NCI-H187 (cell line): ENCODE measurements at places on chromosomes 16 and 17.
A peak's percentile ranks its signal among the peaks of the same experiment; 100 is the strongest.

DNA sequence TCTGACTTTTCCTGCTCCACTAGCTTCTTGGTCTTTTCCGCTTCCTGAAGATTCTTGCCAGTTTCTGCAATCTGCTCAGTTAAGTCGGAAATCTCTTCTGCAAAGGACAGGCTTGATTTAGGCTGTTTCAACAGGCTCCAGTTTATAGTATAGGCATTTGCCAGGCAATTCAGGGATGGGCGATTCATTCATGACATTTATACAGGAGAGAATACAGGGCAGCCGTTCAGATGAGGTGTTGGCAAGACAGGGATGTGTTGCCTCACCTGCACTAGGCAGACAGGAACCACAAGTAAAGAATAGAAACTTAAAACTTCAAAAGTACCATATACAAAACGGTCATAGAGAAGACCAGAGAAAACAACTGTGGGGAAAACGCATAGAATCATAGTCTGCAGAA lies 61.7 kb downstream of the MYH13 start:
- DNase-seq, result no peak

GRCh38 chr16:28237754-28238357 lies 26.1 kb upstream of the XPO6 start:
- no peak for DNase-seq

- no peak for DNase-seq
These were observed 82.0 kb upstream of the ZNF423 start for GRCh38 chr16:49937886-49938285.

DNA sequence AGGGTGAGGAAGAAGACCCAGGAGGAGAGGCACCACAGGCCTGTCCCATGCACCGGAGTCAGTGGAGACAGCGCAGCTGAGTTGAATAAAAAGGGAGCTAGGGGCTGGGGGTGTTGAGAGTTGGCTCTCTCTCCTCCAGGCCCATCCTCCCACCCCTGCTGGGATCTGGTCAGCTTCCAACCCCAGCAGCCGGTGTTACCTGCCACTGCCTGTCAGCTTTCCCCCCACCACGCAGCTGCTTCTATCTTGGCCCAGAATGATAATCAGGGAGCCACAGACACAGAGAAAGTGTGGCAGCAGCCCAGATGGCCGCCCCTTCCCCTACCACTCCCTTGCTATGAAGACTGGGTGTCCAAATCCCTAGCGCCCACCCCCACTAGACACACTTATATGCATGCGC lies 120.6 kb upstream of the RPL38 start:
- DNase-seq, result no peak

DNA sequence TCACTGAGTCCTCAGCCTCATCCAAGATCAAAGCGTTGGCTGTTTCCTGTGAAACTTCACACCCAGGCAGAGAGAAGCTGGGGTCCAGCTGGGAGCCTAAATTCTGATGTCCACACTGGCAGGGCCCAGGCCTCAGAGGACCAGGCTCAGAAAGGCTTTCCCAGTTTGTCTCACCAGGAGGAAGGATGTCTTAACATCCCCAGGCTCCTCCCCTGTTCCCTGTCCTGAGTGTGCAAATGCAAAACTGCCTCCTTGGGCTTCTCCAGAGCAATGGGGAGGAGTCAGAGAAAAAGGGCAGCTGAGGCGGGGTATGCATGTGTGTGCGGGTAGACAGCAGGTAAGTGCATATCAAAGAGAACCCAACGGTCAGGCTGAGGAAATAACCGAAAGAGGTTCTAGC lies 45.7 kb downstream of the CUEDC1 start:
- DNase-seq, result no peak

- DNase-seq, result no peak
These were observed 13.6 kb upstream of the DOC2B start for GRCh38 chr17:194828-195602.

- DNase-seq, result no peak
These were observed 25.9 kb downstream of the DBNDD1 start for GRCh38 chr16:89993377-89993776.

DNA sequence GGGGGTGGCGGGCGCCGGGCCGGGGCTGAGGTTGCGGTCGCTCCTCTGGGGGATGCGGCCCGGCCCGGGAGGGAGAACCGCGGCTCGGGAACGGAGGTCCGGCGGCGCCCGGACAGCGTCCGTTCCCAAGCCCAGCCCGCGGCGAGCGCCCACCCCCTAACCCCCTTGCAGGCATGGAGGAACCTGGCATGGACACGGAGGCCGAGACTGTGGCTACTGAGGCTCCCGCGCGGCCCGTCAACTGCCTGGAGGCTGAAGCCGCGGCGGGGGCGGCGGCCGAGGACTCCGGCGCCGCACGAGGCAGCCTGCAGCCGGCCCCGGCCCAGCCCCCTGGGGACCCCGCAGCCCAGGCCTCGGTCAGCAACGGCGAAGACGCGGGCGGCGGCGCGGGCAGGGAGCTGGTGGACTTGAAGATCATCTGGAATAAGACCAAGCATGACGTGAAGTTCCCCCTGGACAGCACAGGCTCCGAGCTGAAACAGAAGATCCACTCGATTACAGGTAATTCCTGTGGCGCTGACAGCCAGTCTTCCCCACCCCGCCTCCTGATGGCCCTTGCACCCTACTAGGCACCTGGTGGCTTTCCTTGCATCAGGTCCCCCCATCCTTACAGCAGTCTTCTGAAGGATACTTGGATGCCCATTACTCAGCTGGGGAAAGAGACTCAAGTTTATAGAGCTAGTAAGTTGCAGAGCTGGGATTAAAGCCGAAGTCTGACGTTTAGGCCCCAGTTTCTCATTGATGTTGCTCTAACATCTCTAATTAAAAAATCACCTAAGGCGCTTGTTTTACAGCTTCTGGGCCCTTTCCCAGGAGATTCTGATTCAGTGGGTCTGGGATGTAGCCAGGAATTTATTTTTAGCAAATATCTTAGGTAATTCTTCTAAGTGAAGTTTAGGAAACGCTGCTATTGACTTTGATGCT lies 514 bp downstream of the UBFD1 start:
- DNase-seq, result no peak

GRCh38 chr17:79799538-79800324 lies 2.9 kb upstream of the CBX8 start:
- DNase-seq, result no peak

GRCh38 chr17:42846594-42847280 lies 2.4 kb downstream of the AOC2 start:
- DNase-seq, result no peak

- no peak for DNase-seq
These were observed 147.1 kb downstream of the TANC2 start for GRCh38 chr17:63113167-63113566.

DNA sequence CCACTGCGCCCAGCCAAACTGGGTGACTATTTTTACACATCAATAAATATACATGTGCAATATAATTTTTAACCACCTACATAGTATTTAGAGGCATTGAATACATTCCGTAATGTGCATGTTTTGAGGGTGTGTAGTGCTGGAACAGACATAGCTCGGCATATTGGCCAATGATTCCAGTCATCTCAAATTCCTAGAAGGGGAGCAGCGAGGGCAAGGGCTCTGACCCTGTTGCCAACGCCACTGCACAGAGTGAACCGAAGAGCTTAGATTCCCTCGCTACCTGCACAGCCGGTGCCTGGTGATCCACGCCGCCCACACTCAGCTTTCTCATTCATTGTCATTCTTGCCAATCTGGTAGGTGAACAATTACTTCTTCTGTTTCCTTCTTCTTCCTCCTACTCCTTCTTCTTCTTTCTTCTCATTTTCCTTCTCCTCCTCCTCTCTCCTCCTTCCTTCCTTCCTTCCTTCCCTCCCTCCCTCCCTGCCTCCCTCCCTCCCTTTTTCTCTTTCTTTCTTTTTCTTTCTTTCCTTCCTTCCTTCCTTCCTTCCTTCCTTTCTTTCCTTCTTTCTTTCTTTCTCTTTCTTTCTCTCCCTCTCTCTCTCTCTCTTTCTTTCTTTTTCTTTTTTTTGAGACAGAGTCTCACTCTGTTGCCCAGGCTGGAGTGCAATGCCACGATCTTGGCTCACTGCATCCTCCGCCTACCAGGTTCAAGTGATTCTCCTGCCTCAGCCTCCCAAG lies 26.3 kb upstream of the ATP2A3 start:
- DNase-seq, result no peak

GRCh38 chr16:3295783-3296182 lies 9.4 kb downstream of the TIGD7 start:
- DNase-seq, result no peak

DNA sequence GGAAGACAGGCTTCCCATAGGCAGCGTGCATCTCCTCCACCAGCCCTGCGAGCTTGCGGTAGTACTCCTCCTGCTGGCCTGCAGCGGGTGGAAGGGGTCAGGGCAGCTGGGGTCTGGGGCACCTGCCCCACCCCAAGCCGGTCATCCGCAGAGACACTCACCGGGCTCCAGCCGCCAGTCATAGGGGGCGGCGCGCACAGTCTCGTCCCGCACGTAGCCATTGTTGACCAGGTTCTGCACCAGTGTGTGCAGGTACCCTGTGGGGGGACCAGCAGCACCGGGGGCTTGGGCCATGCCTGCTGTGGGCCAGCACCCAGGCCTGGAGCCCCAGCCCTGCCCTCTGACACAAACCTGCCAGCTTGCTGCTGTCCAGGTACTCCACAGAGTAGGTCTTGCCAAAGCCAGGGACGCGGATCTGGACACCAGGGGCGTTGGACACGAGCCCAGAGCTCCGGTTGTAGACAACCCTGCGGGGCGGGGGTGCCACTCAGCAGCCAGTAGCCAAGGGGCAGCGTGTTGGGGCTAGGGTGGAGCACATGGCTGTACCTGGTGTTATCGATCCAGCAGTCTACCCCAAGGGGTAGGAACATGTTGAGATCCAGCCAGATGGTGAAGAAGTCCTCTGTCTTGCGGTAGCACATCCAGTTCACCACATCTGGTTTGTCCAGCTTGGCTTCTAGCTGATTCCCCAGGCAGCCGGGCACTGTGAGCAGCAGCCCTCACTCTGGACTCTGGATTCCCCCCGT lies 1.2 kb downstream of the LCAT start:
- DNase-seq, result no peak

GRCh38 chr16:87918866-87919680 lies 17.3 kb downstream of the CA5A start:
- no peak for DNase-seq

GRCh38 chr16:46970089-46970488 lies 3.4 kb downstream of the DNAJA2 start:
- no peak for DNase-seq

GRCh38 chr17:59767176-59767575 lies 59.7 kb downstream of the VMP1 start:
- DNase-seq, result no peak

DNA sequence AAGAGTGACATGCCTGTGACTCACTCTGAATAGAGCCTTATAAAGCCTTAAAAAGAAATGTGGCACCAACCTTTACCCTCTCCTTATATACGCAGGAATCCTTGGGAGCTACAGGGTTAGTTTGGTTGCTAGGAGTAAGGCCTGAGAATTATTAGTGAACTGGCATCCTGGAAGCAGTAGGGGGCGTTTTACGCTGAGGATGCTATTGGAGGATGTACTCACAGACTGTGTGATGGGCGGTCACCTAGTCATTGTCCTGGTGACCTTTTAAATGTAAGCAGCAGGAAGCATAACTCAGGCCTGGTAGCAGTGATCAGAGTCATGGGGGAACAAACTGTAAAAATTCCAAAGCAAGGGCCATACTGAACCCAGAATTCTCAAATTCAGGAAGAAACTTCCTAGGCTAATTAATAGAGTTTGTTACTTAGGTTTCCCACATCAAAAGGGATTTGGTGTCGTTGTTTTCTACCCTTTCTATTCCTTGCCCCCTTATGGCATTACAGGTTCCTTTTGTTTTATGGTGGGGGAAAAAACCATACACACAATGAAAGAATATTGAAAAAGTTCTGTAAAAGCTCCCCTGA lies 153.8 kb downstream of the SNX11 start:
- DNase-seq, result peak; percentile 25

- DNase-seq, result peak; percentile 79
These were observed 6.9 kb downstream of the SLC12A4 start for GRCh38 chr16:67961551-67961957.

- no peak for DNase-seq
These were observed 33.6 kb downstream of the LGALS9 start for GRCh38 chr17:27664606-27664965.

DNA sequence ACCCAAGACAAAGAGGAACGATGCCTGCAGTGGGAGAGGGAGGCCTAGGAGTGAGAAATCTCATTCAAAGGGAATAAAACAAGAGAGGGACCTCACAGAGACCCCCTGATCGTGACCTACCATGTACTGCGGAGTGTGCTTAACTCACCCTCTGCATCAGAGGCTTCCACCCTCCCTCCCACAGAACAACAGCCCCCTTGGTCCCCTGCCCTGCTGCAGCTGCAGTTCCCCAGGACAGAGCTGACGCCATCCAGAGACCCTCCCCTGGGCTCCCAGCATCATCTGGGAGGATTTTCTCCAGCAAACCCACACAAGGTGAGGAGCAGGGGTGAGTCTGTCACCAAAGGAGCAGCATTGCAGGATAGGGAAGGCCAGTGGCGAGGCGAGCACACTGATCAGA lies 39.8 kb downstream of the TLE7 start:
- no peak for DNase-seq

- no peak for DNase-seq
These were observed 14.1 kb upstream of the NDEL1 start for GRCh38 chr17:8421571-8421970.

- DNase-seq, result no peak
These were observed 631 bp downstream of the CDH3 start for GRCh38 chr16:68645494-68646388.

DNA sequence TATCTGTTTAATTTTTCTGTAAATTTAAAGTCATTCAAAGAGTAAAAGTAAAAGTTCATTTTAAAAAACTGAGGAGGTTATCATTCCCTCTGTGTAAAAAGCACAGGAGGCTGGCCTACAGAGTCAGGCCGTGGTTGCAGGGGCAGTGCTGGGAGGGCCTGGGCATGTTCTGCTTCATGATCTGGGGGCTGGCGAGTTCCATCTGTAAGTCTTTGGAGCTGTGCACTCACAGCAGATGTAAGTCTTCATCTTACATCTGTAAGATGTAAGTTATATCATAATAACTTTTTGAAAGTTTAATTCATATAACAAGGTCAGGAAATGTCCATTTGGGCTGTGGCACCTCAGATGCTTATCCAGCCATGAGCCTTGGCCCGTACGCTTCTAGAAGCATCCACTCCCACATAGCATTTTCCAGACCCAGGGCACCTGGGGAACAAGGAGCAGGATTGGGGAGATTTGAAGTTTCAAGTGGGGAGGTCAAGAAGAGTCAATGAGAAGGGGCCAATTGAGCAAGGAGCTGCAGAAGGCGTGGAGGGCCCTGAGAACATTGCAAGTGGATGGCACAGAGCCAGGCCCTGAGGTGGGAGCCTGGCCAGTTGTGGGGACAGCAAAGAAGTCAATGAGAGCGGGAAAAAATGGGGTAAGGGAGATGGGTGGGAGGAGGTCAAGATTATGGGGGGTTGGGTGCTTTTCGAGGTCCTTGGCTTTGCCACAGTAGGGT lies 54.1 kb downstream of the TNFRSF13B start:
- no peak for DNase-seq

DNA sequence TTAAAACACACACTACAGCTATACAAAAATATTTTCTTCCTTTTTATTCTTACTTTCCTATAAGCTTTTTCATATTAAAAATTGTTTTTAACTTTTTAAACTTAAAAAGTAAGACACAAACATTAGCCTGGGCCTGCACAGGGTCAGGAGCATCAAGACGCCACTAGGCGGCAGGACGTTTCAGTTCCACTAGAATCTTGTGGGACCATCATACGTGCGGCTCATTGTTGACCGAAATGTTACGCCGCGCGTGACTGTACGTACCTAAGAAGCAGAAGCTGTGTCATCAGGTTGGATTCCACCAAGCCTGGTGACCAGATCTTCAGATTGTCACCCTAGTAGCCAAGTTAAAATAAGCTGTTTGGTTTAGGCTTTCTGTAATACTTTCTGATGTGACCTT lies 47.1 kb downstream of the USP10 start:
- no peak for DNase-seq

- no peak for DNase-seq
These were observed 7.2 kb upstream of the SETD6 start for GRCh38 chr16:58507963-58508670.
